ENCODE measurements at places on chromosomes 16 and 17. TPM values are rescaled to one million over a fixed set of nuclear protein-coding genes. Genes with fewer than 3 reads are reported as not detected.

DNA sequence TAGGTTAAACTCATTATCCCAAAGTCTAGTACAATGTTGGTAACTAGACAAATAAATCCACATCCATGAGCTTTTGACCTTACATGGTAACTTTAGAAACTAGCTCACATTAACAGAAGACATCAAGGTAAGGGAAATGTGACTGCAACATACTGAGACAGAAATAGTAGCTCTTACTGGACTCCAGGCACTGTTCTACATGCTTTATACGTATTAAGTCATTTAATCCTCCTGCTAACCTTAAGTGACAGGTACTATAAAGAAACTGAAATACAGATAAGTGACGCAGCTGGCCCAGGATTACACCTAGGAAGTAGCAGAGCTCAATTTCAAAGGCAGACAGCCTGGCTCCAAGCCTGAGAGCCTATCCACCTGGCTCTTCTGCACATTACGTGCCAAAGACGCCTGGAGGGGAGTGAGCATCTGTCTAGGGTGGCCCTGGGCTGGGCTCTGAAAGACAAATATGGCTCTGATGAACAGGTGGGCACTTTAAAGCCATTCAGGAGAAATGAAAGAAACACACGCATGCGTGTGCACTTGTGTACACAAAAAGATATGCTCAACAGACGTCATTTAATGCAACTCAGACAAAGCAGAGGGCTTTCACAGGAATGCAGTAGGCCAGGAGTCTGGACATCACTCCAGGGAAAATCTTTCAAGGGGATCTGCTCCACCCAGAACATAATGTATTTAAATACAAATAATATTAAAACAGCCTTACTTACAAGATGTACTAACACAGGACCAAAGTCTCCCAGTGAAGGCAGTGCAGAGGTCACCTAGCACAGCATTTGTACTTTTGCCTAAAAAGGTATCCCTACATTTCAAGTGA, 4.4 kb downstream of the ZC3H7A start:
- peak; percentile 69 for DNase-seq

DNA sequence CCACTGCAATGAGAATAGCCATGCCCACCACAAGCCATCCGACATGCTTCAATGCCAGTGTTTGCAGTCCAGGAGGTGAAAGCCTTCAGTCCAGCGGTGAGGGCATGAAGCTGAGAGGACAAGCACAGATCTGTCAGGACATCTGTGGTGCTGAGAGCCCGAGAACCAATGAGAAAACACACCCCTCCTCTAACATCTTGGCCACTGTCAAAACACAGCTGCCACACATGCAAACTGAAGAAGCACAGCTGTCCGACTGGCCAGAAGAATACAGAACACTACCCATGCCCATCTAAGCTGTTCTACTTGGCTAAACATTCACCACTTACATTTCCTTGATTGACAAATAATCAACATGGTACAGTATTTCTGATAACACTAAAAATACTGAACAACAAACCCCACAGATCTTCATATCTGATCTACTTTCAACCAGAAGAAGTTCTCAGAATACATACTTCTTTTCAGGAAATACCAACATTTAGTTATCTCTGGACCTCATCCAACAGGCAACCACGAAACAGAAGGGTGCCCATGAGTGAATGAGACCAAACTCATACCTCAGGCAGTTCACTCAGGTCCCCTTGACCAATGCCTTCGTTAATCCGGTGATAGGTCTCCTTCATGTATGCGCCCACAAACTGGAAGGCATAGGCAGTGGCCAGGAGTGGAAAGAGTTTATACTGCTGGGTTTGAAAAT, 10.2 kb upstream of the FBF1 start:
- no peak for DNase-seq

DNA sequence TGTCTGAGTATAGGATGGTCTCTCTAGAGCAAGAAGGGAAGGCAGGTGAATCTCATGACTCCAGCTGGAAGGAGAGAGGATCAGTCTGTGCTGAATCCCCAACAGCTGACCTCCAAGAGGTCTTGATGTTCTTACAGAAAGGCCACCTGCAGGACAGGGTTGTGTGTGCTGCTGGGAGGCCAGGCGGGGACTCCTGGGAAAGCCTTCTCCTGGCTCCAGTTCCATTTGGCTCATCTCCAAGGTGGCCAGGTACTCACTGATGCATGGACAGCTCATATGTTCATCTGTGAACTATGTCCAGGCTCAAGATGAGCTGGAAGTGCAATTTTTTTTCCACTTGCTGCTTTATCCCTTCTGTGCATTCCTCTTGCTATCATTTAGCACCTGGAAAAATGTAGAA, 730.2 kb upstream of the RBFOX1 start:
- no peak for DNase-seq

The TNP2 gene
- total RNA-seq = not detected

DNA sequence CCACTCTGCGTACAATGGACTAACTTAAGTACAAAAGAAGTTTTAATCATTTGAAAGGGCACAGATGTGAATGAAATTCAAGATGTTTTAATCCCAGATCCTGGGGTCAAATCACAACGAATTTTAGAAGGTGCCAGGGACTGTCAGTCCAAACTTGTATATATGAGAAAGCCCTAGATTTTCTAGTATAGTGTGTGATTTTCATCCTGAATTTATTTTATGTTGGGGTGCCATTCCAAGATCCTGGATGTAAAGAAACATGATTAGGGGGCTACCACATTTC, 64.3 kb downstream of the TUBD1 start:
- DNase-seq = no peak

The TMEM238L gene
- total RNA-seq = 66.5 TPM

The INO80E gene
- total RNA-seq = 79.6 TPM

- no peak for DNase-seq
Observed at GRCh38 chr17:30274887-30275286, 16.9 kb downstream of the BLMH start.

DNA sequence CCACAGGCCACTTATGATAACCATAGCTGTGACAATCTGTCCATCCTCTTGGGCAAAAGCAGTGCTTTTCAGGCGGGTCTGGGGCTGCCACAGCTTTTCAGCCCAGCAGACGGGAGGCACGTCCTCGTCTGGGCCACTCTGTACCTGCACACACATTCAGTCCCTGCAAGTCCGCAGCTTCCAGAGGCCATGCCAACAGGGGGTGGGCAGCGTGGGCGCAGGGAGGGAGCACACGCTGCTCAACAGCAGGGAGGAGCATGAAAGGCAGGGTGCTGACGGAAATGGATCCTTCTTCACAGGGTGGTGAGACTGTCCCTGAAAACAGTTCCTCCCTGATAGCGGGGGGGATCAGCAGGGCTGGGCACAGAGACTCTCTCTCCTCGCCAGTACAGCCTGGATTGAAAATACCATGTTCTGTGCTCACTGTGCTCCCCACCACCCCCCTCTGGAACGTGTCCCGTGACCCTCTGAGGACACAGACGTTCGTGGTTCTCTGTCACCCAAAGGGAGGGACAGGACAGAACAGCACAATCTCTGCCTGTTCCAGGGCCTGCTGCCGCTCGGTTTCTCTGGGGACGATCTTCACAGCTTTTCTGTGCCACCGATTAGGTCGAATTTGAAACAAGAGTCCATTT, 41.7 kb downstream of the PEMT start:
- DNase-seq = no peak

- no peak for DNase-seq
Observed at GRCh38 chr17:27808628-27809027, 8.3 kb upstream of the NOS2 start.

DNA sequence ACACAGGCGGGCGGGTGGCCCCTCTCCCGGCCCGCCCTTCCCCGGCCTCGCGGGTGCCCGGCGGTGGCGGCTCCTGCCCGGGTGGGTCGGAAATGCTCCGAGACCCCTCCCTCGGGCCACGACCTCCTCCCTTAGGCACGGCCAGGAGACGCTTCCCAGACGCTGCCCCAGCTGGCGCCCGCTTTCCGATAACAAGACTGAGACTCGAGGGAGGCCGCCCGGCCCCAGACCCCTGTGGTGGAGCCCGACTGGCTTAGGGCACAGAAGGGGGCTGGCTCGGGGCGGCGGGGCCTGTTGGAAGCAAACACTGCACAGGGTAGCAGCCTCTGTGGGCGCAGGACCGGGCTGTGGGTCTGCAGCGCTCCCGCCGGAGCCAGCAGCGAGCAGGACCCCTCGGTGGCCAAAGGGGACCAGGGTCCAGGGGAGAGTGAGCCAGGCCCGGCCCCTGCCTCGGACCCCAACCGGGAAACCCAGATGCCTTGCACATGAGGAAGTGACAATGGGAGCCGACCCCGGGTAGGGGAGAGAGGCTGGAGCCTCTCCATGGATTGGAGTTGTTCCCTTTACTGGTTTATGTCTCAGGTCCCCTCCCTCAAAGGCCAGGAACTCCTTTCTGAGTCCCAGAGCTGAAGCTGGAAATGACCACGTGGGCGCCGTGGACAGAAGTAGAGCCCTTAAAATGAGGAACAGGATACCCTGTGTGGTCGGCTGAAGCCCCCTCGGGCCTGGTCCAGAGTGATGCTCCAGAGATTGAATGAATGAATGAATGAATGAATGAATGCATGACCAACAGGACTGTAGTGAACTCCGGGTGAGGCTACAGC, 19.8 kb upstream of the ADCY7 start:
- DNase-seq = no peak

DNA sequence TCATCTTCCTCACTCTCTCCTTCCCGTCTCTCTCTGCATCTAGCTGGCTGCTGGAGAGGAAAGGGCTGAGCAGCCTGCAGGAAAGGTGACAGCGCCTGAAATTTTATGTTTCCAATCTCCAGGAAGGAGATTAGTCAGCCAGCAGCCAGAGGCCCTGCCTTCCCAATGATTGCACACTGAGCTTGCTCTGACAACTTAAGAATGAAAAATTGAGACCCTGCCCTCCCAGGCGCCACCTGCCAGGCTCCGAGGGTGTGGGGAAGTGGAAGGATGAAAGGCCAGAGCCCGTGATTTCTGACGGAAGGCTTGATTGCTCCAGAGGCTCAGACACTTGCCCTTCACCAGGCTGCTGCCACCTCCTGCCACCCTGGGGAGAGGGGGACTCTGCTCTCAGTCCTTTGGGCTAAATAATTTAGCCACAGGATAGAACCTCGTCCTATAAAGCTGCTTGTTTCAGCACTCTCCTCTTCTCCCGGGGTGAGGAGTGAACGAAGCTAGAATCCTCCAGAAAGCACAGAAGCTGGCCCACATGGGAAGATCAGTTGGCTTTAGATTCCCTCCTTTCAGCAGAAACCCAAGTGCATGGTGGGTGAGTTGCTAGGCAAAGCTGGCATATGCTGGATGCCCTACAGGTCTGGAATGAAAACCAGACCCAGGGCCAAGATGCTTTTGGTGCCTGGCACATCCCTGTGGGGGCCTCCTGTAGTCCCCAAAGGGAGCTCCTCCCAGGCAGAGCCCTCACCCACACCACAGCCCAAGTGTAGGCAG, 33.5 kb downstream of the GRIN2C start:
- DNase-seq = no peak

The TMEM92 gene
- 1.9 TPM for total RNA-seq

GRCh38 chr16:17225541-17225940, 245.2 kb downstream of the XYLT1 start:
- no peak for DNase-seq

The TEX14 gene
- total RNA-seq = 0.27 TPM

The COG7 gene
- total RNA-seq = 37.3 TPM
